RKO (cell line): ENCODE measurements at places on chromosomes 16 and 17.

- no peak for DNase-seq
These were observed 33.2 kb upstream of the STH start for GRCh38 chr17:45965812-45966211.

DNA sequence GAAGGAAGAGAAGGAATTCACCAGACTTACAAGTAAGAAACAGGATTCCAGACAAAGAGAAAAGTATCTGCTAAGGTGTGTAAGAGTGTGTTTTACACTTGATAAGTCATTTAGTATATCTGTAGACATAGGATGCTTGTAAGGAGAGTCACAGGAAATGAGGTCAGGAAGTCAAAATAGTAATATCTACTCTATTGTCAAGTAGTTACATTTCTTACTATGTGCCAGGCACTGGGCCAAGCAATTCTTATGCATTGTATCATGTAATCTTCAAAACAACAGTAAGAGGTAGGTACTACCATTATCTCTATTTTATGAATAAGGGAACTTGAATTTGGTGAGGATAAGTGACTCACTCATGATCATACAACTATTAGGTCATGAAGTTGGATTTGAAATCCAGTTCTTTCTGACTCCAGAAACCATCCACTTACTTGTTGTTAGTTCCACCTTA, 129.1 kb downstream of the SNX11 start:
- DNase-seq, result peak; percentile 92

GRCh38 chr16:88566158-88566557, 4.0 kb upstream of the ZC3H18 start:
- peak; percentile 83 for DNase-seq

DNA sequence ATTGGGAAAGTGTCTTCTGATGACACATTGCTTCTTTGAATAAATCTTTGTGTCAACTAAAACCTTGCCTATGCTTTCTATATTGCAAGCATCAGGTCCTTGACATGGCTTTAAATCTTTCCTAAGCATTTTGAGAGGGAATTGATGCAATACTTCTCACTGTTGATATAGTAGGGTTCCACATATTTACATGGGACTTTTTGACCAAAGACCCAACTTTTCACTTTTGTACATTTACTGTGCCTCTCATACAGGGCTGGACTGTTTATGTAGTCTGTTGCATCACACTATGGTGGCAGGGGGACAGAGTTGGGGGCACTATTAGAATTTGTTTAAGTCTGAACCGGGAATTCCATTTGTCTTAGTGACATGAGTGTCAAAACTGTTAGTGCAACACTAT, 308.5 kb upstream of the TBX2 start:
- DNase-seq, result no peak

- no peak for DNase-seq
These were observed 22.8 kb downstream of the CRISPLD2 start for GRCh38 chr16:84842516-84843148.

GRCh38 chr16:30137897-30138296, 14.9 kb upstream of the MAPK3 start:
- no peak for DNase-seq

- no peak for DNase-seq
These were observed 11.7 kb upstream of the GFAP start for GRCh38 chr17:44926821-44927525.
